ENCODE measurements at places on chromosomes 3 and 15.

- no peak for DNase-seq
These were observed 145.4 kb downstream of the ERC2 start for GRCh38 chr3:56322862-56323261.

- no peak for DNase-seq
These were observed 199.6 kb upstream of the CBLB start for GRCh38 chr3:106068381-106068780.

DNA sequence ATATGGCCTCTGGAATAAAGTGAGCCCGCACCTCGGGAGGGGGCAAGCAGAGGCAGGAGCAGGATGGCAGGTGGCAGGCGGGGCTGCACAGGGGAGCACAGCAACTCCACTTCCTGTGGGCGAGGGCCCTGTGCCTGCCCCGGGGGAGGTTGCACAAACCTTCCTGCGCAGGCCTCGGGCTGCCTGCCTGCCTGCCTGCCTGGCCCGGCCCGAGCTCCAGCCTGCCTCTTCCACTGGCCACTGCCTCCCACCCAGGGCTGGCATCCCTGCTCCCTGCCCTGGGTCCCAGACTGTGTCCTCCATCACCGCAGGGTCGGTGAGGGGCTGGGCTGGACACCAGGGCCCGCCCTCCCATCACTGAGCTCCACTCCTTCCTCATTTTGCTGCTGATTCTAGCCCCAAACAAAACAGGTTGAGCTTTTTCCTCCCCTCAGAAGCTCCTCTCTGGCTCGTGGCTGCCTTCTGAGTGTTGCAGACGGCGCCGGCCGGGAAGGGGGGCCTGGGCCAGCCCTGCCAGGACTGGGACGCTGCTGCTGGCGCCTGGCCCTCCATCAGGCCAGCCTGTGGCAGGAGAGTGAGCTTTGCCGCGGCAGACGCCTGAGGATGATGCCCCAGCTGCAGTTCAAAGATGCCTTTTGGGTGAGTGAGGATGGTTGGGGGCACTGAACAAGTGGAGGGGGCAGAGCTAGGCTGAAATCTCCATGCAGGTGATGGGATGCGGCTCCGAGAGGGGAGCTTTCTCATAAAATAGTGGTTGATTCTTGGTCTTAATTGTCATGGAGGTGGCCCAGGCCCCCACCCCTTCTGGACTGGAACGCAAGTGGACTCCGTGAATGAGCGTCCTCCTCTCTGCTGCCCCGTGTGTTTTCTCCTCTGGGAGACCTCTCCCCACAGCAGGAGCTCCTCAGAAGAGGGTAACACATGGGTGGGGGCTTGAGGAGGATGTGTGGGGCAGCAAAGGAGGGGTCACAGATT, at the start of gene PSTPIP1:
PSTPIP1 (plus strand) TSS at position 156 of the 975 bp plus-strand sequence; CDS start at position 604, 448 bp downstream.
- DNase-seq: peak; percentile 55

DNA sequence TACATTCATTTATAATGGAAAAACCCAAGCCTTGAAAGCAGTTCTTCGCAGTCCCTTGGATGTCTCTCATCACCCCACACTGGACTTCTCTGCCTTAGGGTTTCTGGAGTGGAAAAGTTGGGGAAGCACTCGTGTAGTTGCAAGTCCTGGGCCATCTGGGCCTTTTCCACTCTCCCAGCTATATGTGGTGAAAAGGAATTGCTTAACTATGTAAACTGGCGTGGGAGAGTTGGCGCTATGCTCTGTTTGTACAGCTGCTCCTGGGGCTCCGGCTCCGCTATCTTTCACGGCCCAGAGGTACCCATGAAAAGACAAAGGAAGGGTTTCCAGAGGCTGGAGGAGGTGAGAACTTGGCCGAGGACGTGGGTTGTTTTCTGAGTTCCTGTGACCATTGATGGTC, 81.1 kb upstream of the MYZAP start:
- no peak for DNase-seq

- no peak for DNase-seq
These were observed 33.5 kb upstream of the TBC1D21 start for GRCh38 chr15:73839699-73840377.

DNA sequence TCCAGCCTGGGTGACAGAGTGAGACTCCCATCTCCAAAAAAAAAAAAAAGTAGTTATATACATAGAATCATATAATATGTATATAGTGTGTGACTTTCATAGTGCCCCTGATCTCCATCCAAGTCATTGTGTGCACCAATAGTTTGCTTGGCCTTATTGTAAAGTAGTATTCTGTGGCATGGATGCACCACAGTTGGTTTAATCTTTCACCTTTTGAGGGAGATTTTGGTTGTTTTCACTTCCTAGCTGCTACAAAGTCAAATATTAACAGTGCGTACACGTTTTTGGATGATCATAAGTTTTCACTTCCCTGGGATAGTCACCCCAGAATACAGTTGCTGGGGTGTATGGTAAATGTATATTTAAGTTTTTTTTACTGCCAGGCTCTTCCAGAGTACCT, 162.8 kb downstream of the PTPRG start:
- no peak for DNase-seq

GRCh38 chr3:151931171-151931570, 57.7 kb downstream of the SUCNR1 start:
- DNase-seq: no peak

GRCh38 chr15:47398594-47398993, 318.7 kb upstream of the SEMA6D start:
- no peak for DNase-seq

DNA sequence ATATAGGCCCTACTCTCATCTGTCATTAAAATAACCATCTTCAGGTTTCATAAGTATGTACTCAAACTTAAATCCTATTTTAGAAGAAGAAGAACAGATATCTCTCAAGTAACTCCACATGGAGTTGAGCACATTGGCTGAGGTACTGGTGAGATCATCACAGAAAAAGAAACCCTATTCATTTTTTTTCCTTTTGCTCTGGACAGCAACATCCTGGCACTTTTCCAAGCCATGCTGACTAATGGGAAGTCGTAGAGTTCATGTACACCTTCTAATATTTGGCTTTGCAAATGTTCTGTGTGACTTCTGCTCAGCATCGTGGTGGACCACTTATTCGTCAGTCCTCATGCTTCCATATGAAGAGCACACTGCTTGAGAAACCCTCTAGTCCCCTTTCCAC, 336.0 kb upstream of the KCNH8 start:
- no peak for DNase-seq

GRCh38 chr3:4990069-4990468, 10.8 kb downstream of the BHLHE40 start:
- DNase-seq: no peak

DNA sequence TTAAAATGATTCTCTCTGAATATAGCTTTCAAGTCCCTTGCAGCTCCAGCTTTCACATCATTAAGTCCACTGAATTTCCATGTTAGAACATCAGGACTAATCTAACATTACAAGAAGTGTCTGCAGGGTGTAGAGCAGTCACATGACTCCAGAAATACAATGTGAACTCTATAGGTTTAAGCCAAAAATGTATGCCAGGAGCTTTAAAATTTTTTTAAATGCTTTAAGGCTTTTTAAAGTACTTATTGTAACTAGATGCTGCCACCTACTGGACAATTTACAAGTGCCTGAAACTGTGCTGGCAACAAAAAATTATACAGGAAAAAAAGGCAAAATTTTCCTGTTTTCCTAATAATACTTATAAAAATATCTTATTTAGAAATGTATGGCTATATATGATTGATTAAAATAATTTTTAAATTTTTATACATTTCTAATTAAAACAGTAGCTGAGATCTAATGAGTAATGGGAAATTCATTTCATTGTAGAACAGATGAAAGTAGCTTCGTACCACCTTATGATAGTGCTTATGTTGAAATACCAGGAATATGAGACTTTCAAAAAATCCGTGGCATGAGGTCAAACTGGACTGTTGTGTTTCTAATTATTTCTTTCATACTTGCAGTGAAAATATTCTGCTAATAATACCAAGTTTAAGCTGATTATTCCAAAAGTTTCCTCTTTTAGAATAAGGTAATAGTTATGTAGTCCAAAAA, 25.7 kb downstream of the FSIP1 start:
- no peak for DNase-seq

GRCh38 chr3:70863049-70863448, 550.6 kb upstream of the MDFIC2 start:
- no peak for DNase-seq

DNA sequence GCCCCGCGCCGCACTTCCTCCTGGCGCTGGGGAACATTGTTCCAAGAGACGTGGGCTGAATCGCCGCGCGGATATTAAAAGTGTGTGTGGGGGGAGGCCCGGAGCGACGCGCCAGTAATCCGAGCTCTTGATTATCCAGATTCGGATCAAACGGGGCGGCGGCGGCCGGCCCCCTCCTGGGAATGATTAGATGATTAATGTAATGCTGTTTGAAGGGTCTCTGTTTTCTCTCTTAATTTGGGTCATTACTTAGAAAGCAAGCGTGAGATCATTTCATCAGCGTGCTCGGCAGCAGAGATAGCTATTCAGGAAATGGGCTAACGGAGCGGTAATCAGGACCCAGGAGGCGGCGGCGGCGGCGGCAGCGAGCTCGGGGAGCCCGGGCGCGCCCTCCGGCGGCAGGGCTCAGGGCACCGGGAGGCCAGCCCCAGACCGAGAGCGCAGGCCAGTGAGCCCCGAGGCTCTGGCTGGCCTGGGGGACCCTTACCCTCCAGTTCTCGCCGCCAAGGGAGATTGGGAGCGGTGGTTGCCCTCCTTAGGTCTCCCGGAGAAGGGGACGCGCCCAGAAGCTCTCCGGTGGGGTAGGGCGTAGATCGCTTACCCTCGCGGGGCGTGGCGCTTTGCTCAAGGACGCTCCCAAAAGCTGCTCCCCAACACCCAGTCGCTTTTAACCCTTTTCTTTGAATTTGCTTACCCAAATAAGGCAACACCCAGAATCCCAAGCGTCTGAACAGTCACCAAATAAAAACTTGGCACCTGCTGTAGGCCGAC, 4.5 kb downstream of the FEZF2 start:
- DNase-seq: no peak

DNA sequence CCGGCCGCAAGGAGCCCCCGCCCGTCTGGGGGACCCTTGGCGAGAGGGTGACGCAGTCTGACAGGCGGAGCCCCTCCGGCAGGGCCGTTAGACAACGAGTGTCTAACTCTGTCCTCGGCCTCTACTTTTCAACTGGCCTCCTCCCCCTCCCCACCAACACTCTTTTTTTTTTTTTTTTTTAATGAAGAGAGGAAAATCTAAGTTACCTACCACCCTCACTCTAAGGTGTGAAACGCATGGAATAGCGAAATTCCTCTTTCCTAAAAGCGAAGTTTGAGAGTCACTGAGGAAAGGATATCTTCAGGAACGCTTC, 521 bp upstream of the SUSD5 start:
- no peak for DNase-seq

DNA sequence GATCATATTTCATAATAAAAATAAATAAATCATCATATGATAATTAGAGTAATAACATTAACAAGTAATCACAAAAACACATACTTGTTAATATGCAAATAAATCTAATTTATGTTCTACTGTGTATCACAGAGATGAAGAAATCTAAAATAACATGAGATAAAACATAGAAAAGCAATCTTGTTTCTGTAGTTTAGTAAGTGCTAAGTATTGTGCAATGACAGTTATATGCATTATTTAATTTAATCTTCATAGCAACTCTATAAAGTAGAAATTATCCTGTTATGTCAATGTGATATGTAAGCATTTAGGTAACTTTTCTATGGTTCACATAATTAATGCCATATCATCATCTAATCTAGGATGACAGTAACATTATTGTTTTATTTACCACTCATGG, 108.2 kb upstream of the KCNMB2 start:
- DNase-seq: no peak

- DNase-seq: no peak
These were observed 54.3 kb downstream of the LMCD1 start for GRCh38 chr3:8555725-8556472.

DNA sequence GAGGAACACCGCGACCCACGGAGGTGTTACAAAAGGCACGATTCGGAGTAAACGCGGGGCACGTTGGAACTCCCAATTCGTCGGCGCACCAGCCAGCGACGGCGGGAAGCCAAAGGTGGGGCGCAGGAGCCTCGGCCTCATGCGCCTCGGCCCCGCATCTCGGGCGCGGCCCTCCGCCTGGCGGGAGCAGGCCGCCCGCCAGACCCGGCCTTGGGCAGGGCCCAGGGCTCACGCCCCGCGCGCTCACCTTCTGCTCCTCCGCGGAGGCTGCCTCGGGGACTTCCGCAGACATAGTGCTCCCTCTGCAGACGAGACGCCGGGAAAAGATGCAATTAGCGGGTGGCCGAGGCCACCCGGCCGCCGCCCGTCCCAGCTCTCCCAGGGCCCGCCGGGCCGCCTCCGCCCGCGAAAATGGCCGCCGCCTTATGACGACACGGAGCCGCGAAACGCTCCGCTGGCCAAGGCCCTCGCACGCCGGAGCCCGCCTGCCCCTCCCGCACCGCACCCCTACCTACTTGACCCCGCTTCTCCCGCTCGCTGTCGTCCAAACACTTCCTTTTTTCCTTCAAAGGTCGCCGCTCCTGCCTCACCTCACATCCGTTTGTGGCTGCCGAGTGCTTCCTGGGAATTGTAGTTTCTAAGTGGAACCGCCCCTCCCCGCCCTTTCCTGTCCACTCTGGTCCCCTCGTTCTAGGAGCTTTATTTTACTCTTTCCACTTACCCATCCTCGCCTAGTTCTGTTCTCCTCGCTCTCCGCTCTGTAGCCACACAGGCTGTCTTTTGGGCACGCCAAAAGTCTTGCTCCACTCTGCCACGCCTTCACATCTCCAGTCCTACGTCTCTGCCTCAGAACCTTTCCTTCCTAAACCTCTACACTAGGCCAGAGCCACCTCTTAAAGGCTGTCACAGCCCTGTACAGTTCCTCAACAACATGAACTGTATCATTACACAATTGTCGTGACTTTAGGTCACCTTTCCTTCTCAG, at the start of gene ARPP19:
ARPP19 (minus strand) TSS at position 430 of the 985 bp plus-strand sequence; CDS start at position 292, 138 bp downstream.
- DNase-seq: peak; percentile 78

DNA sequence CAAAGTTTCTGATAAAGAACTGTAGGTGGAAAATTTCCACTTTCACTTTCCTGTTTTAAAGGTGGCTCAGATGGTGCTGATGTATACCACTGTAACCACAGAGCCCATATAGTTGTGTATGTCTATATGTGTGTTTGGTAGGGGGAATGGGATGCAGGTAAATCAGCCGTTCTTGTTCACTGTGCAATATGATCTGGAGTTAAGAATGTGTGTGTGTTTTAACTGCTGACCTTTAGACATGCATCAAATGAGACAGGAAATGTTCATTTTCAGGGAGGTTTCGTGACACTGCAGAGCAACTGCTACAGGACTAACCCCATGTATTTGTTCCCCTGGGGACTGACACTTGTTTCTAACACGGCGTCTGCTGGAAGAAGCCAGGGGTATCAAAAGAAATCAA, 180.5 kb downstream of the TAFA4 start:
- DNase-seq: no peak

DNA sequence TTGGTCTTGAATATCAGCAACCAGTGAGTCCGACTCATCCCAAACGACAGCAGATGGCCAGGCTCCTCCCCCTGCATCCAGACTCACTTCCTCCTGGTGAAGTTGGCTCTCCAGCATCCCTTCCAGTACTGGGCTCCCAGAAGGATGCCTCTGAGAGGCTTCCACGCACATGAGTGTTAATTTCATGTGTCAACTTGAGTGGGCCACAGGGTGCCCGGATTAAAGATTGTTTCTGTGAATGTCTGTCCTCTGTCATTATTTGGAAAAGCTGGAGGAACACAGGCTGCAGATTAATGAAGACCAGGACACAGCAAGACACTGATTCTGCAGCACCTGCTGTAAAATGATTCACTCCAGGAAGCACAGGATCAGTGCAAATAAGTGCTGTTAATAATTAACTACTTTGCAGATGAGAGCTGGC, 99.8 kb downstream of the ATP10A start:
- no peak for DNase-seq

Measured in stimulated activated CD4-positive, alpha-beta T cell treated with anti-CD3 and anti-CD28 coated beads, Interleukin-12 subunit alpha, Interleukin-12 subunit beta, amount 100 ng/mL, for 48 hours (primary cell).